Progenitor cell of endocrine pancreas (in vitro differentiated cells): ENCODE measurements at places on chromosomes 16 and 17.

GRCh38 chr16:12527071-12527470 lies 276.6 kb downstream of the CPPED1 start:
- DNase-seq, result no peak

DNA sequence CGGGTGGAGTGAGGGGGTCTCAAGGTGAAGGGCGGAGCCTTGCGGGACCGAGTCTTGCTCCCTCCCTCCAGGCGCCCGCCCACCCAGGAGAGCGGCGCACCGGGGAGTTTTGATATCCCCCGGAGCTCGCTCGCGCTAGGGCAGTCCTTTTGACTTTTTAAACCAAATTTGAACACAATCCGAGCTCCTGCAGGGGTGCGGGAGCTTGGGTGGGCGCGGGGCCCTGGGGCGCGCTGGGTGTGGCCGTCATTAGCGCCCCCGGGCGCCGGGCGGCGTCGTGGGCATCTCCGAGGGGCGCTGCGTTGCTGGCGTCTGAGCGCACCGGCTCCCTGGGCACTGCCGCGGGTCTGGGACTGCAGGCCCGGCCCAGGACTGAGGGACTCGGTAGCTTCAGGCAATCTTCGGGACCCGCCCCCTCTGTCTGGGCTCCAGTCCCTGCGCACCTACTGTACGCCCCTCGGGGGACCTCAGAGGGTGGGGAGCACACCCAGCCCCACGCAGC lies 10.9 kb downstream of the MAF start:
- DNase-seq, result no peak

DNA sequence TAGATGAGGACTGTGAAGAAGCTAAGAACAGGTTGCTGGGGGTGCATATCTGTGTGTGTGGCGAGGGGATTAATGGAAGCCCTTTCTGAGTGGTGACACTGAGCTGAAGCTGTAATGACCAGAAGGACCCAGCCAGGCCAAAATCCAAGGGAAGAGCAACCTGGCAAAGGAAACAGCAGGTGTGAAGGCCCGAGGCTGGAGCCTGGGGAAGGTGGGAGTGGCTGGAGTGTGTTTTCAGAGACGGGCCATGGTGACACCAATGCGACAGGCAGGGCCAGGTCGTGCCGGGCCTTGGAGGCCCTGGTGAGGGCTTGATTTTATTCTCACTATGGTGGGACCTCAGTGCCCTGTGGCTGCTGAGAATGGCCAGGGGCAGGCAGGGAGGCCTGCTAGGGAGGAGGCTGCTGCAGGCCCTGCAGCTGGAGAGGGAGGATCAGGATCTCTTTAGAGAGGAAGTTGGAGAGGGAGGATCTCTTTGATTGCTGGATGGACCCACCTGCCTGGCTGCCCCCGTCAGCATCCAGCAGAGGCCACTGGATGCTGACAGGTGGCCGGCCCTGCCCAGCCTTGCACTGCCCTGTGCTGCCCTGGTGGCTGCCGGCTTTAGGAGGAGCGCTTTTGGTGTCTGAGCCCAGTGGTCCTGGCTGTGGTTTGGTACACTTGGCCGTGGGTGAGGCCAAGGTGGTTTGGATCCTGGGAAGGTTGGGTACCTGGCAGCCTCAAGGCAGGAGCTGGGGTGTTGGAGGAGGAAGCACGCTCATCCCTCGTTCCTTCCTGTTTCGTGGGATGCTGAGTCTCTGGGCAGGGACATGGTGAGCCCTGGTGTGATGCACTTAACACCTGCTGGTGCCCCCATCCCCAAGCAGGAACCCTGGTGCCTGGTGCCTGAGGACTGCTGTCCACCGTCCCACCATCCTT lies 188.3 kb downstream of the SEC14L1 start:
- DNase-seq, result no peak

- no peak for DNase-seq
Measured at GRCh38 chr16:51888534-51888933, 658.4 kb downstream of the TOX3 start.

GRCh38 chr16:66695471-66695934 lies 1.0 kb downstream of the CMTM4 start:
- DNase-seq, result no peak

DNA sequence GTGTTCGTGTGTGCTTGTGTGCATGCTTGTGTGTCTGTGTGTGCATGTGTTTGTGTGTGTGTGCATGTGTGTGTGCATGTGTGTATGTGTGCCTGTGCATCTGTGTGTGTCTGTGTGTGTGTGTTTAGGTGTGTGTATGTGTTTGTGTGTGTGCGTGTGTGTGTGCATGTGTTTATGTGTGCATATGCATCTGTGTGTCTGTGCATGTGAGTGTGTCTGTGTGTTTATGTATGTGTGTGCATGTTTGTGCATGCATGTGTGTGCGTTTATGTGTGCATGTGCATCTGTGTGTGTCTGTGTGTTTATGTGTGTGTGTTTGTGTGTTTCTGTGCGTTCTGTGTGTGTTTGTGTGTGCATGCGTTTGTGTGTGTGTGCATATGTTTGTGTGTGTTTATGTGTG lies 106.6 kb upstream of the TNRC6C start:
- no peak for DNase-seq

DNA sequence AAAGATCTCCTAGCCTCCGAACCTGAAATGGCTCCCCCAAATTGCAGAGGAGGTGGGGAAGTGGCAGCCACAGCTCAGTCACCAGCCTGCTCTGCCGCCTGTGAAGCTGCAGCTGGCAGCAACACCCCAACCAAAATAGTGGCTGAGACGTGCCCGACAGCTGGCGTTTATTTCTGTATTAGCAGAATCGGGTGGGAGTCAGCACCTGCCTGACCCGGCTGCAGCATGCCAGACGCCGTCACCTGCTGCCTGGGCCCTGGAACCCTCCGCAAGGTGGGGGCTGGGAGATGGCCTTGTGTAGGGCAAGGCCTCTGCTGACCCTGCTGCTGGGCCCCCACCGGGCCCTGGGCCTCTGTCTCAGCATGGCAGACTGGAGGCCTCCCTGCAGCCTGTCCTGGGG lies 17.5 kb upstream of the PABPN1L start:
- no peak for DNase-seq

- DNase-seq, result no peak
Measured at GRCh38 chr17:49996121-49996494, 1.1 kb upstream of the DLX3 start.

DNA sequence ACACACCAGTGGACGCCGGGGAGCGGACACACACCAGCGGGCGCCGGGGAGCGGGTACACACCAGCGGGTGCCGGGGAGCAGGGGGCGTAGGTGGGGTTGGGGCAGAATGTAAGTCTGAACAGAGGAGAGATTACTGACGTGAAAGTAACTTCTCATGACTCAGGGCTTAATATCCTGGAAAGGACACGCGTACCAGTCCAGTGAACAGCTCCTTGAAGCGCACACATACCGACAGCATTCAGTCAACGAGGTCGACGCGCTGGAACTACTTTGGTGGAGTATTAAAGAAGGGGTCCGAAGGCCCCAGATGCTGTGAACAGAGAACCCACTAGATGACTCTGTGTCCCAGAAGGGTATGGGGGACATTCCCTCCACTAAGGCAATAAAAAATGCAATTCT lies 129.6 kb downstream of the ENGASE start:
- no peak for DNase-seq

DNA sequence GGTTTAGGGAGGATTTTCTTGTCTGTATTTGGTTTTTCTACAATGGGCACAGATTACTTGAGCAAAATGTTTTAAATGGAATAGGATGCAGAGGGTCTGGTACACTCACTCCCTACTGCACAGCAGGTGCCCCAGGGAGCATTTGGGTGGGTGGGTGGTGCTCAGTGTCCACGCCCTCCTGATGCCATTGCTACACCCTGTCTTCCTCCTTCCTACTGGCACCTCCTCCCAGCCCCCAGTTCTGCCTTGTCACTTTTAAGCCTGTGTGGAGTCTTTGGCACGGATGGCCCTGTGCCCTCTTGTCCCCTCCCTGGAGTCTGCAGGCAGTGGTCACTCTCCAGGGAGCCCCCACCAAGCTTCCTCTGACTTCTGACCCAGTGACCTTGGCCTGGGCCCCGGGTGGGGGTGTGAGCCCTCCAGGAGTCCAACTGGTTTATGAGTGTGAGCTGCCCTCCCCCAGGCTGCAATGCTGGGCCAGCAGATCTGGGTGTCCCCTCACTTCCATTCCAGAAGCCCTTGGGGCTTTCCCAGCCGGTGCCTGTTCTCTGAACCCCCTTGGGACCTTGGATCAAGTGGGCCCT lies 15.5 kb downstream of the LLGL2 start:
- DNase-seq, result no peak

- DNase-seq, result no peak
Measured at GRCh38 chr17:81508639-81509206, 3.9 kb downstream of the ACTG1 start.

DNA sequence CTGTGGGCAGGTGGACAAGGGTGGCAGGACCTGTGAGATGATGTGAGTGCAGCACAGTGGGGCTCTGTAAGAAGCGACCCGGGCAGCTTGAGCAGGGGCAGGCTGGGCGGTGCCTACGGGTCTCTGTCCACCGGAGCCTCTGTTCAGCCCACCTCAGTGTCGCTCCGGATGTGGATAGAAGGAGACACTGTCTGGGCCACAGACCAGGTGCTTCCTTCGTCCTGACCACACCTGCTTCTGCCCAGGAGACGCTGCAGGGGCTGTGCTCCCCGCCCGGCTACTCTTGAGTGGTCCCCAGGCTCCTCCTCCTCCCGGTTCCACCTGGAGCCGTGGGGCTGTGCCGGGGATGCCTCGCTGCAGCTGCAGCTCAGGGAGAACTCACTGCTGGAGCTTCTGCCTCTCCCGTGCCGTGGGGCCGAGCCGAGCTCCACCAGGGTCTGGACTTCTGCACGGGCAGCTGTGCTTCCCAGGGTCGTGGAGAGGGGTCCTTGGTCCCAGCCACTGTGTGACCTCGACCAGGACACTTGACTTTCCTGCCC lies 21.5 kb downstream of the METRNL start:
- DNase-seq, result no peak

DNA sequence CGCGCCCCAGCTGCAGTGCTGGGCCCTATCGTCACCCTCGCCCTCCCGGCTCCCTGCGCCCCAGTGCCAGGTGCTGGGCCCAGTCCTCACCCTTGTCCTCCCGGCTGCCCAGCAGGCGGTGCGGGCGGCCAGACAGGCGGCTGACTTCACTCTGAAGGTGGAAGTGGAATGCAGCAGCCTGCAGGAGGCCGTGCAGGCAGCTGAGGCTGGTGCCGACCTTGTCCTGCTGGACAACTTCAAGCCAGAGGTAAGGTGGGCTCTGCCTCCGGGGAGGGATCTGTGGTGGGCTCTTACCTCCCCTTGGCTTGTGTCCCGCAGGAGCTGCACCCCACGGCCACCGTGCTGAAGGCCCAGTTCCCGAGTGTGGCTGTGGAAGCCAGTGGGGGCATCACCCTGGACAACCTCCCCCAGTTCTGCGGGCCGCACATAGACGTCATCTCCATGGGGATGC lies 17.9 kb downstream of the QPRT start:
- DNase-seq, result no peak

GRCh38 chr16:64370112-64370511 lies 751.8 kb downstream of the CDH11 start:
- DNase-seq, result no peak

DNA sequence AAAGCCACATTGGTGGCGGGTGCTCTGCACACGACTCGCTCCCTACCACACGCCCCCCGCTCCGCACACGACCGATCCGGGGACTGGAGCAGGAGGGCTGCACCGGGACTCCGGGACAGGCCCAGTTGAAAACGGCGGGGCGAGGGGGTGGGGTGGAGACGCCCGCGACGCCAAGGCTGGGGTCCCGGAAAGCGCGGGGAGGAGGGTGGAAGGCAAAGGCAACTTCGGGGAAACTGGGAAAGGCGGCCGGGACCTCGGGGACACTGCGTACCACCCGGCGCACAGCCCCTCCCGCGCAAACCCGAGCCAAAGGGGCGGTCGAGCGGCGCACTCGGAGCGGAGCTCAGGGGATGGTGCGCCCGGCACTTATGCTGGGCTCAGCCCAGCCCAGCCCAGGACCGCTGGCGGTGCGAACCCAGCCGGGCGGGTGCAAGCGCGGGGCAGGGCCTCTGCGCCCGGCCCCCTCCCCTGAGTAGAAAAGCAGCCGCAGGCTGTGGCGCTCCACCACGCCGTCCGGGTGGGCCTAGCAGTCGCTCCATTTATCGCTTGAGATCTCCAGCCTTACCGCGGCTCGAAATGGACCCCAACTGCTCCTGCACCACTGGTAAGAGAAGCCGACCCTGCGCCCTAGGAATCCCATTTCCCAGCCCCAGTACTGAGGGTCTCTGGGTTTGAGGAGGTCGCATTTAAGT lies at the start of gene MT1M:
MT1M (plus strand) TSS at position 504 of the 692 bp plus-strand sequence; CDS start at position 577, 73 bp downstream.
- DNase-seq, result no peak

GRCh38 chr17:44501866-44502375 lies 1.3 kb downstream of the GPATCH8 start:
- DNase-seq, result no peak

- no peak for DNase-seq
Measured at GRCh38 chr17:37541880-37542660, 52.4 kb downstream of the DUSP14 start.

DNA sequence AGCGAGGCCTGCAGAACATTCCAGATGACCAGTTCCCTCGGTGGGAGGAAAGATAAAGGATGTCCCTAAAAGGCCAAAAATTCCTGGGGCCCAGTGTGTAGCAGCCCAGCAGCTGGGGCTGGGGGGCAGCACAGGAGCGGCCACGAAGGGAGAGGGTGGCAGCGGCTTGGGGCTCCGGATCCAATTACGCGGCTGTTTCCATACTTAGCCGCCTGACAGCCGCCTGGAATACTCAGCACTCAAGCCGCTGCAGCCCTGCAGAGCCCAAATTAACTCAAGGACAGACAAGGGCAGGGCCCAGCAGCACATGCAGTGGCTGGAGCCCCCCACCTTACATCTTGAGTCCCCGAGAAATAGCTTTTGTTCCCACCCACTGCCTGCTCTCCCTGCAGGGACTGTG lies 1.3 kb downstream of the SRL start:
- DNase-seq, result no peak

GRCh38 chr16:85330694-85331188 lies 218.5 kb upstream of the CIBAR2 start:
- DNase-seq, result no peak

- no peak for DNase-seq
Measured at GRCh38 chr16:75644240-75645012, 3.0 kb downstream of the KARS1 start.

DNA sequence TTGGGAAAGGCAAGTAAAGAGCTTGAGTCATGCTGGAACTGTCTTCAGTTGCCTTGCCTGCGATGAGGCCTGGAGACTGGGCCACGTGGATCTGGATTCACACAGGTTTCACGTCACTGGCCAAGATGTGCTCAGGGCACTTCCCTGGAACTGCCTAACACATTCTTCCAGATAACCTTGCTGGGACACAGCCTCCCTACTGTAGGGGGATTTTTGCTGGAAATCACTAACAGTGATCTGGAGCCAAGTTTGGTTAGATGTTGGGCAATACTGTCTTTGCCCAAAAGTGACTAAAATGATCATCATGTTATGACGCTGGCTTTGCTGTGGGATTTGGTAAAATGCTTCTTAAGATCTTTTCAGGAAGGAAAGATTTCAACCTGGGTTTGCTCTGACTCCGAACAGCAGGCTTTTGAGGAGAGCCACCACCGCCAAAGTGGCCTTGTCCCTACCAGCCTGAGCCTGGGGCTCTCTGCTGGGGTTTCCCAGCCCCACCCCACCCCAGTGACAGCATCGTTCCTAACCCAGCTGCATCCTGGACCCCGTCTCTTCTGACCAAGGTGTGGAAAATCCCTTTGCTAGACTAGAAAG lies 14.7 kb downstream of the C1QTNF1 start:
- no peak for DNase-seq
